ENCODE measurements at places on chromosomes 7 and 10.

GRCh38 chr7:150986099-150986512, 4.7 kb upstream of the NOS3 start:
- DNase-seq, result no peak

- no peak for DNase-seq
Measured at GRCh38 chr10:6036861-6037321, 25.3 kb downstream of the IL2RA start.

DNA sequence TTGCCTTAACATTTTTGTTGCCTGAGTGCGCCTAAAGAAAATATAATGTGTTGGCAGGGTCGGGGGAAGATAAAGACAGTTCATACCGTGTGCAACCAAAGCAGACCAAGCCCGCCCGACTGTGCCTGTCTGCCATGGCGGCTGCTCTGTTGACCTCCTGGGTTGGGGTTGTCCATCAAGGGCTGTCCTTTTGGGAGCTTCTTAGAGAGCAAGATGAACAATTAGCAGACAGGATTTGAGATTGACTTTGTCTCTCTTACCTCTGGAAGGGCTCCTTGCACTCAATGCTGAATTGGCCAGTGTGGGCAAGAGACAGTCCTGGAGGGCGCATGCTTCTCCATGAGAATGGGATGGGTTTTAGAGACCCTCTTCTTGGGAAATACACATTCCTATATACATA, 319.6 kb downstream of the GLRX3 start:
- DNase-seq, result no peak

- DNase-seq, result no peak
Measured at GRCh38 chr10:14761372-14761771, 13.3 kb downstream of the FAM107B start.

- DNase-seq, result no peak
Measured at GRCh38 chr7:55099821-55100543, 81.2 kb downstream of the EGFR start.

GRCh38 chr10:104563548-104563947, 77.5 kb upstream of the SORCS3 start:
- no peak for DNase-seq

DNA sequence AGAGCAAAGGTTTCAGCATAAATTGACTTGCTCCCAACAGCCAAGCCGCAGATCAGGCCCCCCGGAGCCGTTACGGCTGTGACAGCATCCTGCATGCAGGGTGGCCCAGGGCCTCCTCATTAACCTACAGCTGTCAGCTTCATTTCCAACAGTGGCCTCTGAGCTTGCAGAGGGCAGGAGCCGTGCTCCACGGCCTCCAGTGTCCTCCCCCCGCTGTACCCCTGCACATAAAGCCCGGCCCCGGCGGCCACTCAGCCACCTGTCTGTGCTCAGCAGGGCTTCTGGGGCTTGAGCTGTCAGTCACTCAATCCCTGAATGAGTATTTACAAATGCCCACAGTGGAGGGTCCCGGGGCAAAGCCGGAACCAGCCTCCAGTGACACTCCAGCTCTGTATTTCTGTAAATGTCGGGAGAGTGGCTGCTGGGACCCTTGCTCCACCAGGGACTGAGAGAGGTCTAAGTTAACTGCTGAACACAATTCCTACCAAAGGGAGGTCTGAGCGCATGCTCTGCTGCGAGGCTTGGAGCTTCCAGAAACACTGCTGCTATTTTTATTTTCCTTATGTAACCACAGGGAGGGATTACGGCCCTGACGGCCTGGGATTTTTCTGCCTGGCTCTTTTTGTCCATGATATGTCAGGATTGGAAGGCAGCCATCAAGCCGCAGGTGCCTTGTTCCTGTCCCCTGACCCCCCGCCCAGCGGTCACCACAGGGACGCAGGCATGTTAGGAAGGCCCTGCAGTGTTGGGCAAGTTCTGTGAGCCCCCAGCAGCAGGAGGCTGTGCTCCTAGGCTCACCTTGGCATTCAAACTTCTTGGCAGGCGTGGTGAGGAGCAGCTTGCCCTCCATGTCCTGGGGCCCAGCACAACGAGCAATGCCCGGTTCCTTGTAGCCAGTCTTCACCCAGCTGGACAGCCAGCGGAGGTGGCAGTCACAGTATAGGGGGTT, 165.0 kb downstream of the SLIT1 start:
- DNase-seq, result no peak

DNA sequence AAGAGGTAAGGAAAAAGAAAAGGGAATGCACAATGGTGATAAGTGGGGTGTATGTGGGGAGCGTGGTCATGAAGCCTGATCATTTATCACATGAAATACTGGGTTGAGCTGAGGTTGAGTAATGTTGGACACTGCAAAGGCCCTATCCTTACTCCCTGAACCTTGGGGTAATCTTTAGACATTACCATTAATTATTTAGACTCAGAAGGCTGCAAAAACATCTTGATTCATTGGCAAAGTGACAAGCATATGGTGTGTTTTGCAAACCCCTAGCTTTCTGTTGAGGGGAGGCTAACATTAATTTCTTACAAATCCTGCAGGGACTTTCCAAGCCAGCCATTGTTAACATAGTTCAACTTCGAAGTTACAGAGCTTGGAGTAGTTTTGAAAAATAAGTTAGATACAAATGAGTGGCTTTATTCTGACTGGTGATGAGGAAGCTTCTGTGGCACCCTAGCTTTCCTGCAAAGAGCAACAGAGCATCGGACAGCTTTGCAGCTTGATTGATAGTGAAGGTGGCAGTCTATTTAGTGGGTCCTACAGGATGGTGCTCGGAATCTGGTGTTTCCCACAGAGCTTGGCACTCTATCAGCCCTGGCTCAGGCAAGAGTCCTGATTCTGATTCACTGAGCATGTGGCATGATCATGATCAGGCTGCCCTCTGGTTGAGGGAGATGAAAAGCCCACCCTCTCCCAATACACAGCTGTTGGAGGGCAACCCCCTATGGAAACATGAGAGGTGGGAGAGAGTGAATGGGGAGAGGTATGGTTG, 153.7 kb upstream of the NPVF start:
- no peak for DNase-seq

GRCh38 chr7:85927226-85927625, 716.5 kb upstream of the GRM3 start:
- DNase-seq, result no peak

DNA sequence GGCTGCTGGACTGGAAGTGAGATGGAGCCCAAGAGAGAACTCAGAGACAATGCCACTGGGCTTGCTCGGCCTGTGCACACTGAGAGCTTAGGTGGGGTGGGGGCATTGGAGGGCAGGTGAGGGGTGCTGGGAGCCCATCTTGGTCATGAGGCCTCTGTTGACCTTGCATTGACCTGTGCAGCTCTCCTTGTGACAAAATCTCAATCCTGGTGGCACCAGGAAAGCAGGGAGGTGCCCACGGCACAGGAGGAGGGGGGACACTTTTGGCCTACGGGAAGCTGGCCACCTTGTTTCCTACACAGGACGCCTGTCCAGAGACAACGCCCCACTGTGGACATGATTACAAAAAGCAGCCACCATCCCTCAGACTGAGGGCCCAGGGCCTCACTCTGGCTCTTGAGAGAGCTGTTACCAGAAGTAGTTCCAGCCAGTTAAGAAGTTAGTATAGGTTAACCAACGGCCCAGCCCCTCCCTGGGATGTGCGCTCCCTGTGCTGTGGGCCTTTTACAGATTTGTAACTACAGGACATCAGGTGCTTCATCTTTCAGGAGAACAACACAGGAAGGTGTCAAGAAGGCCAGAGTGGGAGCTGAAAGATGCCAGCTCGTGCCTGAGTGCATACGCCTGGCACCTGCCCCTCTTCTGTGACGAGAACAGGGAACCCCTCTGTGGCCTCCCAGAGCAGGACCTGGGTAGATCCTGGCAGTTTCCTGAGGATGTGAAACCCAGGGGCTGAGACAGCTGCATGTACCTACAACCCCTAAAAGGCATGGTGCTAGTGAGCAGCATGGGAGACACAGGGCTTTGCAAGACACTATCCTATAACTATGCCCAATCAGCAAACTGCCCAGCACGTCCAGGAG, 10.3 kb downstream of the PKD1L1 start:
- no peak for DNase-seq

- DNase-seq, result no peak
Measured at GRCh38 chr7:28956608-28957063, 1.5 kb downstream of the TRIL start.

DNA sequence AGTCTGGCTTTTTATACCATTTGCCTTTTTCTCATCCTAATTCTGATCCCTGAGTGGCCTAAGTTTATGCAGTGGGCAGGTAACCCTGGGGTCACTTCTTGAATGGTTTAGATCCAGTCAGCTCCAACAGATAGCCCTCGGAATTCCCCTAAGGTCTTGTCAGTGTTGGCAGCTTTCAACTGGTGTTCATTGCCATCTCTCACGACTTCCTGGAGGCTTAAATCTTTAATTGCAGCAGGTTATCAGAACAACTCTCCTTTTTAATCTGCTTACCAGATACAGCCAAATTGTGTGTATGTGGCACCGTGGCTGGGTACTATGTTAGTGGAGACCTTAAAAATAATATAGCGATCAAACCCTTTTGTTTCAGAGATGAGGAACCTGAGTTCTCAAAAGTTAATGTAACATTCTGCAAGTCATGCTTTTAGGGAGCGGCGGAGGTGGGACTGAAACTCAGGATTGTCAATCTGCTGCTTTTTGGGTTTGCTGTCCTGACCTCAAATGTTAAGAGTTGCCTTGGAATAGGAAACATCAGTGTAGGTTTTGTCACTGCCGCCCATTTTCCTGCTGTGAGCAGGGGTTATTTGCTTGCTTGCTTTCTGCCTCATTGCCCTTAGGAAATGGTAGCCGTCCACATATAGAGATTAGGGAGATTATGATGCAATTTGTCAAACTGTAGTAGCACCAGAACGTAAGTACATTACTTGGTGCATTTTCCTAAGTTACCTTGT, 818 bp downstream of the DLD start:
- no peak for DNase-seq

DNA sequence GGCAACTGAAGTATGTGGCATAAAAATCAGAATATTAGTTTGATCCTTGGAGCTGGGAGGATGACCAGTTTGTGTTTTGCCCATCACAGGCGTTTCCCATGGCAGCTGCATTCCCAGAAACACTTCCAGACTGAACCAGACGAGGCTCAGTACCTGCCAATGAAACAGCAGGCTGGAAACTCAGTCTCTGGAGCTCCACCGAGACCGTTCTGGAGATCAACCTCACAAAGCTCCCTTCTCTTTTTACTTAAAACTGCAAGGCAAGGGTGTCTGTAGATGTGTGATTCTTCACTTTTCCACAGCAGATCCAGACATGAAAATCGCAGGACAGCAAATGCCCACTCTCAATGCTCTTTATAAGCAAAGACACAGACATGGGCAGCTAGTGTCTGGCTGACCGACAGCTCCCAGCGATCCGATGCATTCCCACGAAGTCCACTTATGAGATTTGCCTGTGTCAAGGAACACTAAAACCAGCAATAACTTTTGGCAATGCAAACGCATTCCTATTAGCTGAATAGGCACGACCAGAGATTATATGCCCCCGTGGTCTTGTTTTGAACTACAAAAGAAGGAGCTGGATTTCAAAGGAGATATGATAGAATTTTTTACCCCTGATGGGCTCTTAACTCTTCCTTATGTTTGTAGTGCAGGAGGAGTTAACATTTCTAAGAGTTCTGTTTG, 72.6 kb downstream of the ADAM12 start:
- DNase-seq, result peak; percentile 39

GRCh38 chr10:101612872-101613271, 24.8 kb downstream of the DPCD start:
- DNase-seq, result no peak

GRCh38 chr10:54124209-54124885, 676.7 kb downstream of the PCDH15 start:
- no peak for DNase-seq

GRCh38 chr7:69820479-69821192, 222.4 kb downstream of the AUTS2 start:
- DNase-seq, result no peak

GRCh38 chr10:73247509-73248258, 629 bp upstream of the DNAJC9 start:
- DNase-seq, result no peak

- peak; percentile 0 for DNase-seq
Measured at GRCh38 chr10:120735773-120736371, 115.3 kb upstream of the WDR11 start.

DNA sequence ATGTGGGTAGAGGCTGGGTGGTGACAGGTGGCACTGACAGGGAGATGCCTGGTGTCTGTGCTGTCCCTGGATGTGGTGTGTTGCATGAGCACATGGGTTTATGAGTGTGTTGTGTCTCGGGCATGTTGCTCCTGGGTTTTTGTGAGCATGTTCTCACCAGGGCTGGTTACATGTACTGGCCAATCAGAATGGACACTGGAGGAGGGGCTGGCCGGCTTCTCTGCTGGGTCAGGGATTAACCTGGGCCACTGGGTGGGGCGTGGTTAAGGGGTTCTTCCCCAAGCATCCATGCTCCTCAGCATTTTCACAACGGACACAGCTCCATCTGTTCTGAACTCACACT, 20.8 kb upstream of the VOPP1 start:
- no peak for DNase-seq

- DNase-seq, result no peak
Measured at GRCh38 chr10:118518095-118518494, 77.4 kb downstream of the PRLHR start.

GRCh38 chr7:116236020-116236630, 25.8 kb downstream of the TES start:
- no peak for DNase-seq

DNA sequence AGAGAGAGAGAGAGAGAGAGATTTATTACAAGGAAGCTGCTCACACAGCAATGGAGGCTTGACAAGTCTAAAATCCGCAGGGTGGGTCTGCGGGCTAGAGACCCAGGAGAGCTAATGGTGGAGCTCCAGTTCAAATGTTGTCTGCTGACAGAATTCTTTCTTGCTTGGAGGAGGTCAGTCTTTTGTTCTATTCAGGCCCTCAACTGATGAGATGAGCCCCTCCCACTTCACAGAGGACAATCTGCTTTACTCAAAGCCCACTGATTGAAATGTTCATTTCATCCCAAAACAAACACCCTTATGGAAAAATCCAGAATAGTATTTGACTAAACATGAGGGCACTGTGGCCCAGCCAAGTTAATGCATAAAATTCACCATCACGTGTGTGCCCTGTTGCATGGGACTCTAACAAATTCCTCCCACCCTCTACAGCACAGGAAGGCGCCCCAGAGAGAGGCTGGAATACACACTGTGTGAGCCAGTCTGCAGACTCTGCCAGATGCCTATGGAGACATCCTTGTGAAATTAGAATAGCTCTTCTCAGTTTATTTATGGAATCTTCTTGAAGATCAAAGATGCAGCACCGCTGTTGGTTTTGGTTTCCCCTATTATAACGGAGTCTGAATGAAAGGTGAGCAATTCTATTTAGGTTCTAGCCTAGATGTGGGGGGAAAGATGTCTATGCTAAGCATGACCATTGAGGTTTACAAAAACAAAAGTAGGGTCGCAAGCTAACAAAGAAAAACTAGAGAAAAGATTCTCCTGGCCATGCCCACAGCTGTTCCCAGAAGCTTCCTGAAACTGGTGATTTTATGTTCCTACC, 123.0 kb upstream of the SFMBT2 start:
- no peak for DNase-seq

- no peak for DNase-seq
Measured at GRCh38 chr10:69416695-69417094, at the start of gene TACR2. Gene TACR2, minus strand, starts transcription at chr10:69416918. Its CDS starts 595 bp downstream, at chr10:69416323.

- DNase-seq, result no peak
Measured at GRCh38 chr10:127600479-127600878, 51.4 kb downstream of the NPS start.

All from fibroblast of skin of left quadriceps (primary cell).